ENCODE measurements at places on chromosomes 7 and 10.

DNA sequence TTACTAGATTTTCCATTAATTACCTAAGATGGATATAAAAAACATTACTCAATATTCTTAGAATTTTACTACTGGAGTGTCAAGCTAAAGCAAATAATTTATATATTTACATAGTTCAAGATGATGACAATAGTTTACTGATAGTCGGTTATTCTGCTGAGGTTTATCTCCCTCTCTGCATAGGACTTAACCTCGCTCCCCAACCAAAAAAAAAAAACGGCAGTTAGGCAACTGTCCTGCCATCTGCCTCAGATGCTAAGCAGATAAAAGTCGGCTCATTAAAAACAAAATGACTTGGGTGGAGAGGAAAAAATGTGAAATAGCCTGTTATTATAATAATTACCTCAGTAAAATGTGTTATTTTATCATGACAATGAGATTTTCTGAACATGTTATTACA lies 14.0 kb upstream of the ITGB8 start:
- no peak for DNase-seq

GRCh38 chr10:78292250-78292981 lies 258.8 kb downstream of the RPS24 start:
- no peak for DNase-seq

DNA sequence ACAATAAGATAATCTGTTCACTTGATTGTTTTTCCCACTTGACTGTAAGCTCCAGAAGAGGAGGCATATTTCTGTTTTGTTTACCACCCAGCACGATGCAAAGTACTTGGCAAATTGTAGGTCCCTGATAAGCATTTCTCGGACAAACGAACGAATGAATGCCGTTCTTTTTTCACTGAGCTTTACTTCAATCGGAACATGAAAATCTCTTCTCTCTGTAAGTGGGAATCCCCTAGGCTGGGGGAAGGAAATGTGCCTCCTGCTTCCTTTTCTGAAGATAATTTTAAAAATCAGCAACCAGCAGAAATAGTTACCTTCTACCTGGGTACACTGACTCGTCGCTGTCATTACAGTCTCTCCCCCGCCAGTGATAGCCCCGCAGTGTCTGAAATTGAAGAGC lies 102.9 kb downstream of the AOAH start:
- DNase-seq = no peak

DNA sequence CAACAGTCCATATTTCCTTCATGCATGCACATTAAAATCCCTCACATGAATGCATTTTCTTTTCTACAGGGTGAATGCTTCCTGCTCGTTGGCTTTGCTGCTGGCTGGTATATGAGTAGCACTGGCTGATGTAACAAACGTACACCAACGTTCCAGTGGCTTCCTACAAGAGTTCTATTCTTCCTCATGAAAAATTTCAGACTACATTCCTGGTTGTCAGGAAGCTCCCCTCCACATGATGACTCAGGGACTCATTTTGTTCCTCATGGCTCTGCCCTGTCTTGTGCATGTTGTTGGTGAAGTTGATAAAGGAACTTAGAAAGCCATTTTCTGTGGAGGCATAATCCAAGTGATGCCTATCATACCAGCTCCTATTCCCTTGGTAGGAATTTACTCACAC lies 470.7 kb upstream of the KLF6 start:
- DNase-seq = no peak

DNA sequence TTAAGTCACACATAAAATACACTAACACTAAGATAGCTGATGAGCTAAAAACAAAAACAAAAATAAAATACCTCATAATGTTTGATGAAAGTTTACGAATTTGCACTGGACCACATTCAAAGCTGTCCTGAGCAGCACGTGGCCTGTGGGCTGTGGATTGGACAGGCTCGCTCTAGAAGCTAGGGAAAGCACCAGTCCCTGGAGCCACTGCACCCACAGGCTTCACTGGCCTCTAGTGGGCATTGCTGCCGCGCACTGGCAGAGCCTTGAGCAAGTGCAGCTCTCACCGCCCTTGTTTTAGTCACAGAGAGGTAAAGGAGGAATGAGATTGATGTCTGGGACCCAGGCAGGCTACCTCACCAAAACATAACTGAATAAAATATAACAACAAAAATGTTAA lies 67.6 kb downstream of the PAX2 start:
- no peak for DNase-seq
